CD4-positive, alpha-beta T cell treated with Interleukin-1 beta for 1 hour (primary cell): ENCODE measurements at places on chromosomes 4 and X.

DNA sequence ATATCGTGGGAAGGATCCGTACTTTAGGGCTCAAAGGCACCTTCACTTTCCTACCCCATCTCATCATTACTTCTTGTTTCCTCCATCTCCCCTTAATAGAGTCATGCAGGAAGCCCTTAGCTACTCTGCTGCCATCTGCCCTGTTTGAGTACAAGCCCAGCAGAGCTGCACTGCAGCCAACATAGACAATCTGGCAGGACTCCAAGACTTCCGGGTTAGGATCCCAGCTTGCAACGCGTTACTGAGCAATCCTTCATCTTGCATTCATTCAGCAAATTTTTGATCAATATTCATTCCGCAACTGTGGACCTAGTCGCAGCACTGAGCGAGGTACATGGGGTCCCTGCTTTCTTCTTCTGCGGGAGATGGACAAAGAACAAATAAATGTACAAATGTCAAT, 344.9 kb downstream of the BCOR start:
- DNase-seq: no peak

- DNase-seq: no peak
Observed at GRCh38 chrX:119228512-119229252, 7.4 kb upstream of the PGRMC1 start.

DNA sequence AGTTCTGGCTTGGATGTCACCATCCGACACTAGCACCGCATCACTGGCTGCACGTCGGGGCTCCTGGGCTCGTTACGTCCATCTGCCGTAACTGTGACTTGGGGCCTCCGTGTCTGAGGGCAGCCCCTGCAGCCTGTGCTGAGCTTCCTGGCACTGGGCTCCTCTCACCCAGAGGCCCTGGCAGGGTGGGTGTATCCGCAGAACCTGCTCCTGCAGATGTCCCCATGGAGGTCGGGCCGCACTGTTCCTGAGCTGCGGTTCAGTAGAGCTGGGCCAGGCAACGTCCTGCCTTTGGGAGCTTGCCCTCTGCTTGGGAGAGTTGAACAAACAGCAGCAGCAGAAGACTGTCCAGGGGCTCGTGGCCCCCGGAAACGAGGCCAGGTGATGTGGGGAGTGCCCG, 71.4 kb downstream of the RGS12 start:
- no peak for DNase-seq

DNA sequence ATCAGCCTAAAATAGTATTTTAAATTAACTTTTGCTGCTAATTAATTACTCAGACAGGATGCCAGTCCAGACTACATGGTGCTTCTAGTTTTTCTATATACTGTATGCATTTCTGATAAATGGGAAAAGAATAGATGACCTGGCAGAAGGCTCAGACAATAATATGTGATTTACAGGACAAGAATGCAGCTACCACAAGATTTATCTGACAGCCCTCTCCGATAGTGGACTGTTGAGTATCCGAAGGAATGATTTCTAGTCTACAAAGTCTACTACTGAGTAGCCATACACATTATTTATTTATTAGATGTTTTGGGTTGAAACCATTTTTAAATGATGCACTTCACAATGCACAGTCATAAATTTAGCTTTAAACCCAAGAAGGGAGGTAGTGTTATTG, 212.8 kb downstream of the MAB21L2 start:
- DNase-seq: no peak

DNA sequence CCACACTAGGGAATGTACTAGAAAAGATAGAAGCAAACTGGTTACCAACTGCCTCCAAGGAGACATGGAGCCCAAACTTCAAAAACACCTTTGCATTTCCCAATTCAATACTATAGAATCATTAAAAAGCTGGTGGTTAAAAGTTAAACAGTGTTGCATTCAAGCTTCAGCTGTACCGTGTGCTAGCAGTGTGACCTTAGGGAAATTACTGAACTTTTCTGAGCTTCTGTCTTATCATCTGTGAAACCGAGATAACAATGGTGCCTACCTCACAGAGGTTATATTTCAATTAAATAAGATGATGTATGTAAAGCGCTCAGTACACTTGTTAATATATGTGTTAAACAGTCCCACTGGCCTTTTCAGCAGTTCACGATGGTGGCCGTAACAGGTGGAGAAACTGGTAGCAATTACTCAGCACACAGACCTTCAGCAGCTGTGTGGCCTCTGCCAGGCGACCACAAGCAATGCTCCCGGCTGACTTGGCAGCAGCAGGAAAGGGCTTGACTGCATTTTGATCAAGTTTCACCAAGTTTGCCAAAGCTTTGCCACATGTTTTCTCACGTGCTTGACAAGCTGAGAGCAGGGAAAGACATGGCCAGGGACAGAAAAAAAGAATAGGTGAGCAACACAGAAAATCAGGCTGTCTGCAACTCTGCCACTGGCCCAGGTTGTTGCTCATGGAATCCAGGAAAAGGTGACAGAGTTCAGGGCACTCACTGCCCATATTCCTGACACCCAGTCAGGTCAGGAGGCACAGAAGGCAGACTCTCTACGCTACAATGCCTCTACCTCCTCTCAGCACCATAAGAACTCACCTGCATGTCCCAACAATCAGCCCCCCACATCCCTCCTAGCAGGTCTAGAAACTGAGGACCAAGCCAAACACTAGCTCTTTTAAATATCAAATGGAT, 72.1 kb downstream of the PARM1 start:
- DNase-seq: no peak

GRCh38 chr4:128854433-128854832, 44.9 kb downstream of the JADE1 start:
- DNase-seq: peak; percentile 13

- no peak for DNase-seq
Observed at GRCh38 chrX:153973127-153974002, 811 bp downstream of the TMEM187 start.

DNA sequence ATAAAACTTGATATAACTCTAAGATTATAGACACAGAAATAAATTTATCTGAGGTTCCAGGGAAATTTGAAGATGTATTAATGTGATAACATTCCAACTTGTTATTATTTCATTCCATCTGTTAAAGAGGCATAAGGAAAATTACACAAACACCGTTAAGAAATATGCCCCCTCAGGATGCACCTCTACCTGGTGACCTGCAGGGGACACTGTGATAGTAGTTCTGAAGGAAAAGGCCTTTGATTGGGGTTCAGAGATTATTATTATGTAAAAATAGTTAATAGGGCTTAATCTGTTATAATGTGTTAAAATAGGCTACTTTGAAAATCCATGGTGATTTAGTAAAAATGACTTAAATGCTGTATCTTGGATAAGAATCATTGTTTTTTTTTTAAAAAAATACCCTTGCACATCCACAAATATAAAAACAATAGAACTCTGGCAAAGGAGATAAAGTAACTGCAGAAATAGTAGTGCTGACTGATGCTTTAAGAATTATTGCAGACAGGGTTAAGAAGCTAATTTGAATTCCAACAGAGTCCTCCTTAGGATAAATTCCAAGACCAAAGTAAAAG, 6.1 kb upstream of the ABRAXAS1 start:
- DNase-seq: peak; percentile 5

DNA sequence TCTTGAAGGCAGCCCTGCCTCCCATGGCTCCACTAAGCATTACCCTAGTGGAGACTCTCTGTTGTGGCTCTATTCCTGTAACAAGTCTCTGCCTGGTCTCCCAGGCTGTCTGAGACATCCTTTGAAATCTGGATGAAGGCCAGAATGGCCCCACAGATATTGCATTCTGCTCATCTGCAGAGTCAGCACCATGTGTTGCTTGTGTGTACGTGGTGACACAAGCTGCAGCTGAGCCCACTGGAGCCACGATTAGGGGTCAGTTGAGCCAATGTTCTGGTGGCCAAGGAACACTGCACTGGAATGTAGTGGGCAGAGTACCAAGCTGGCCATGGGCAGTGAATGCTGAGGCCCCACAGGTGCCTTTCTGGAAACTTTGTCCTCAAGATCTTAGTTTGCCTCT, 29.2 kb downstream of the GRID2 start:
- no peak for DNase-seq

GRCh38 chr4:113760795-113761619, 531 bp downstream of the CAMK2D start:
- peak; percentile 42 for DNase-seq

DNA sequence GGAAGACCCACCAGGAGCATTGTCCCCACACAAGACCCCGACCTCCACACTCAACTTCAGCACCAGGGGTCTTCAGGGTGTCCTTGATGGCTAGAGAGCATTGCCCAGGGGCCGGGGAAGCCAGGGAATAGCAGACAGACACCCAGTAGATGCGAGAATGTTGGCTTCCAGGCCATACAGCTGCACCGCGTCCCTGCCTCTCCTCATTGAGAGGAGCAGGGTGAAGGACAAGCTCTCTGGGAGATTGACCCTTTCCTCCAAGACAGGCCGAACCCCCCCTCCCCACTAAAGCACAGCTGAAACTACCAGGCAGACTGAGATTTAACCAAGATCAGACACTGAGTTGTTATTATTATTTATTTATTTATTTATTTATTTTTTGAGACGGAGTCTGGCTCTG, 42.6 kb upstream of the SLC25A4 start:
- no peak for DNase-seq

DNA sequence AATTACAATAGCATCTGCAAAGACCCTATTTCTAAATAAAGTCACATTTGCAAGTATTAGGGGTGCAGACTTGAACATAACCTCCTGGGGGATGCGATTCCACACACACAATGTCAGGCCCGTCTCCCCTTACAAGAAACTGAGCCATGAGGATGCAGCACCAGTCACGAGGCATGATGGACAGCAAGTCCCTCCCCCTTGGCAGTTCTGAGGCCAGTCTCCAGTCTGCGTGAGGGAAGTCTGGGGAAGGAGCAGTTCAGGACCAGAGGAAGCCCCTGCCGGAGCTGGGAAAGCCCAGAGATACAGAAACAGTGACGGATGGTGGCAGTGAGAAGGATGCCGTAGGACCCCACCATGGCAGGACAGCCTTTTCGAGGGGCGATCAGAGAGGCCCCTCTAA, 9.4 kb downstream of the FAM53A start:
- DNase-seq: no peak

GRCh38 chr4:35970366-35970960, 273.9 kb downstream of the ARAP2 start:
- DNase-seq: no peak
